ENCODE measurements at places on chromosomes 4 and X.

DNA sequence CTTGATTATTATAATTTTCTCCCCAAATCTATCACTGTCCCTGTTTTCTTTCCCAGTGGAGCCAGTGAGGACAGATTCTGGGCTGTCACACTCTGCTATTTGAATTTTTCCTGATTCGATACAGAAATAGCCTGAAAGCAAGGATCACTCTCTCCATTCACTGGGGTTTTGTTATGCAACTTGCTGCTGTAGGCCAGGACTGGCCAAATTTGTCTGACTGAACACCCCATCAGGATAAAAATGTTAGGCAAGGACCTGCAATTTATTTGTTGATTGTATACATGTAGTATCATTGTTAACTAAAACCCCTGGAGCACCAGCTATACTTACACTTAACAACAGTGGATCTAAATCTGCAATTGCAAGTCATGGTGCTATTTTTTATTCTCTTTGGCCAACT lies 68.7 kb downstream of the AASDH start:
- no peak for DNase-seq

DNA sequence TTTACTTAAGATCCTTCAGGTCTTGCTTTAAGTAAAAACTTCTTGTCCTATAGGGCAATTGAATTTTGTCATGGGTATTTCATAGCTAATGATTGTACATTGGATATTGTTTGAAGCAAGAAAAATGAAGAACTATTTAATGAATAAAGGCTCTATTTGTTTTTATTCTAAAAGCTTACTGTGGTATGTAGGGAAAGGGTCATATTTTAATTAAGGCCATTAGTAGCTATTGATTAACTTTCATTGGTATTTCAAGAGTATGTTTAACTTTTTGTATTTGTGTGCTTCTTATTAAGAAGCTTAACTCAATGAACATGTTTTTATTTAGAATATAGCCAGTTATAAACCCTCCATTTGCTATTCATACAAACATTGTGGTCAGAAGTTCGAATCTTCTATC lies 1951.8 kb upstream of the ADGRL3 start:
- no peak for DNase-seq

DNA sequence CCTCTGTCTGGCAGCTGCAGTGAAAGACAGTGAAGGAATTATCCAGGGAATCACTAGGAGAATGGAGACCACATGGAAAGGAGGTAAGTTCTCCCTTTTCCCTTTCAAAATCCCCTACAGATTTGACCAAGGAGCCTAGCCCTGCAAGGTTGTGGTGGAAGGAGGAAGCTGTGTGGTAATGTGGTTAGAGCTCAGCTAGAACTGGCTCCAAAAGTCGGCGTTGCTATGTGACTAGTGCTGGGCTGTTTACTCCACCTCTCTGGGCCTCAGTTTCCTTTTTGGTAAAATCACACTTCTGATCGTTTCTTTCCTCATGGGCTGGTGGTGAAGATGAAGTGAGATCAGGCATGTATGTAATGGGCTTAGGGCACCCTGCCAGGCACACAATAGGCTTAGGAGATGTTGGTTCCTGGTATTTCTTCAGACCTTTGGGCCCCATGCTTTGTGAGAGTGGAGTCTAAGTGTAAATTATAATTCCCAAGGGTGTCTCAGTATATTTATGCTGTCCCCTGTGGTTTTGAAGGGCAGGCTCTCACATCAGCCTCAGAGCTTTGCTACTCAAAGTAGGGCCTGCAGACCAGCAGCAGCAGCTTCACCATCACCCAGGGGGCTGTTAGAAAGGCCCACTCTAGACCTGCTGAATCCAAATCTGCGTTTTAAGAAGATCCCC lies 183.7 kb upstream of the BCOR start:
- no peak for DNase-seq

DNA sequence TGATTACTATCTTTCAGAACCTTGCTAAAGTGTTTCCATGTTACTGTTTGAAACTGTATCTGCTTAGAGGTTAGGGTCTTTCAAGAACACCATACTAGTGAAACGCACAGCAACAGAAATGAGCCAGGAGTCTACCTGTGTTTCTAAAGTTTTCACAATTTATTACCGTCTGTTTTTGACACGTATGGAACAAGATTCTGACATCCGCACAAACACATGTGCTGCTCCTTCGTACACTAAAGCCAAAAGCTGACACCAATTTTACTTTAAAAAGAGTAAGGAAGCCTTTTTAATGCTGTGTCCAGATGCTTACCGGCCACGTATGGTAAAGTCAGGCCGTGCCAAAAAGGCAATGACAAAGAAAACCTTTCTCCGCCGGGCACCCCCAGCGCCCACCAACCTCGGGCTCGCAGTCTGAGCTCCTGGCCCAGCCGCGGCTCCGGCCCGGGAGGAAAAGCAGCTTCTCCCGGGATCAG lies 532 bp downstream of the RPS4X start:
- no peak for DNase-seq

DNA sequence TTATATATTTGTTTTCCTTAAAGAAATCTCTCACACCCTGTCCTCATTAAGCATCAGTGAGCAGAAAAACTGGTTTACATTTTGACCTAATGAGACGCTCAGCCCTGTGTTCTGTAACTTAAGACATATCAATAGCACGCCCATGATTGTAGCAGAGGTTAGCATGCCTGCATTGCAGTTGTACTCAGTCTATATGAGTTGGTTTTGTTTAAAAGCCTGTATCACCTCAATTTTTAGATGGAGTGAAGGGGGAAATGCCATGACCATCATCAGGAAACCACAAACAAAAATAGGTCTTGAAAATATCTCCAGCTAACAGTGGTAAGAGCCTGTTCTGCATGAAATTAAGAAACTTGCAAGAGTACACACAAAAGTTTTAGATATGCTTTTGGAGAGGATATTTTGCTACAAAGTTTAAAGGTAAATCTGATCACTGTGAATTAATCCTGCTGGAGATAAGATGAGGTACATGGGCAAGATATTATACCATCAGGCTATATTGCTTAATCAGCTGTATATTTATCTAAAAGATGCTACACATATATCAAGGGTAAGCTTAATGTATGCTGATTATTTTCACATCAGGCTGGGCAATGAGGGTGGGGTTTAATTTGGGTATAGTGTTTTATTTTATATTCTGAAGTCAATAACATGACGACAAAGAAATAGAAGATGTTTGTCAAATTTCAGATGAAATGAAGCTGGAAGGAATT lies 13.1 kb upstream of the COQ2 start:
- DNase-seq = no peak

GRCh38 chr4:16908377-16909021 lies 10.1 kb upstream of the LDB2 start:
- DNase-seq = no peak

DNA sequence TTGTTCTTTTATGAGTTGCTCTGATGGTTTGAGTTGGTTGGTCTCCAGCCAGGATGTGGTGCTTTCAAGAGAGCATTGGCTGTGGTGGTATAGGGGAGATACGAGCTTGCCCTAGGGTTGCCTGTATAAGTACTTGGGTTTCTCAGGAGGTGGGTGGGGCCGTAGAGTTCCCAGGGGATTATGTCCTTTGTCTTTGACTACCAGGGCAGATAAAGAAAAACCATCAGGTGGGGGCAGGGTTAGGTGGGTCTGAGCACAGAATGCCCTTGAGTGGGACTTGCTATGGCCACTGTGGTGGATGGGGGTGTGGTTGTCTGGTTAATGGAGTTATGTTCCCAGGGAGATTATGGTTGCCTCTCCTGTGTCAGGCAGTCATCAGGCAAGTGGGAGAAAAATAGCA lies 247.9 kb upstream of the HAND2 start:
- no peak for DNase-seq

- no peak for DNase-seq
Observed at GRCh38 chr4:68129793-68130192, at the start of gene TMPRSS11F. Gene TMPRSS11F, minus strand, starts transcription at chr4:68129869. Its CDS starts 49 bp downstream, at chr4:68129820.

- DNase-seq = no peak
Observed at GRCh38 chr4:47615385-47615784, 130.3 kb downstream of the ATP10D start.

- no peak for DNase-seq
Observed at GRCh38 chr4:129230846-129231245, 134.9 kb downstream of the C4orf33 start.

GRCh38 chrX:131987252-131987651 lies 35.9 kb upstream of the STK26 start:
- DNase-seq = peak; percentile 82

DNA sequence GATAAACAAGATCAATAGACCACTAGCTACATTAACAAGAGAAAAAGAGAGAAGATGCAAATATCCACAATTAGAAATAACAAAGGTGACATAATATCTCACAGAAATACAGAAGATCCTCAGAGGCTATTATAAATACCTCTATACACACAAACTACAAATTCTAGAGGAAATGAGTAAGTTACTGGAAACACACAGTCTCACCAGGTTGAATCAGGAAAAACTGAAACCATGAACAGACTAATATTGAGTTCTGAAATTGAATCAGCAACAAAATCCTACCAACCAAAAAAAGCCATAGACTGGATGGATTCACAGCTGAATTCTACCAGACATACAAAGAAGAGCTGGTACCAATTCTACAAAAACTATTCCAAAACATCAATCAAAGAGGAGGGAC lies 211.8 kb upstream of the CPEB2 start:
- no peak for DNase-seq

DNA sequence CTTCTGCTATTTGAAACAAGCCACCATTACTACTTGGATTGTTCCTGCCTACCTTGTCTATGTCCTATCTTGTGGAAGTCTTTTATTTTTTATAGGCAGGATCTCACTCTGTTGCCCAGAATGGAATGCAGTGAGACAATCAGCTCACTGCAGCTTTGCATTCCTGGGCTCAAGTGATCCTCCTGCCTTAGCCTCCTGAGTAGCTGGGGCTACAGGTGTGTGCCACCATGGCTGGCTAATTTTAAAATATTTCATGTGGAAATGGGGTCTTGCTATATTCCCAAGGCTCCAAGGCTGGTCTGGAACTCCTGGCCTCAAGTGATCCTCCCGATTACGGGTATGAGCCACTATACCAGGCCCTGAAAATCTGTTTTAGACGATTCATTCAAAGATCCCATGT lies 7.6 kb downstream of the RPS3A start:
- DNase-seq = no peak

DNA sequence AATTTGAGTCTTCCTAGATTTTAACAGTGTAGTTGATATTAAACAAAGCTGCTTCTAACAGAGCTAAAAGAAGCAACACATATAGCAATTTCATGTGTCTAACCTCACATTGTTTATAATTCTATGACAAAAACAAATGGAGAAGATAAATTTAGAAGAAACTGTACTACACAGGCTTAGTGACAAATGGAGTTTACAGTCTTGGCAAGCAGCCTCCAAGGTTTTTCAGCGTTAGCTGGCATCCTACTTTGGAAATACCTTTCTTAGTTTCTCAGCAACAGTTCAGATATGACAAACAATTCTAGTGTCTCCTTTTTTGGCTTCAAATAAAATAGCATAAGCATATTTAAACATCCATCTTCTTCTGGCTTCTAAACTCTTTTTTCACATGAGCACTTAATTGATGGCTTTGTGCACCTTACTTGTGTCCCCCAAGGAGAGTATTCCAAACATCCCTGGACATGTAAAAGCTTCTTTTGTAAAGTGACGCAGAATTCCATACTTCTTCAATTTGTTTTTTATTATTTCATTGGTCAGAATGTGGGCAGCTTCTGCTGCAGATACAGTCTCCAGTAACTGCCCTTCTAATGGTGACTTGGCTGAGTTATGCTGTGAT lies 249.8 kb downstream of the ANTXR2 start:
- DNase-seq = no peak

DNA sequence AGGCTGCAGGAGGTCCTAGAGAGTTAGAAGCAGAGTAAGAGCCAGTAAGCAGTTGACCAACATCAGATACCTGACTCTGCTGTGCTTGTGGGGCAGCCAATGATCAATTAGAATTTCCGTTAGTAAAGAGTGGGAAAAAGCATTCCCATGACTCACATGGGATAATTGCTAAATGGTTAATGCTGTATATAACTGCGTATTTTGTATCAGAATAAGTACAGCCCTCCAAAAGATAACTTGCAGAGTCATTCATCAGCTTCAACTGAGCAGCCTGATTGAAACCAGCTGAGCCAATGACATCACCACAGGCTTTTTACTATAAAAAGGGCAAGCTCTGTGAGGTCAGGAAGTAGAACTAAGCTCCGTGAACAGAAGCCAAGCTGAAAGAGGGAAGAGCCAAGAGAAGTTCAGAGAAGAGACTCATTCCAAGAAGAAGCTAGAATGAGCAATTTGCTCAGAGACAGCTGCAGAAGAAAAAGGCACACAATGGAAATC lies 67.9 kb downstream of the PPP3CA start:
- DNase-seq = peak; percentile 8

DNA sequence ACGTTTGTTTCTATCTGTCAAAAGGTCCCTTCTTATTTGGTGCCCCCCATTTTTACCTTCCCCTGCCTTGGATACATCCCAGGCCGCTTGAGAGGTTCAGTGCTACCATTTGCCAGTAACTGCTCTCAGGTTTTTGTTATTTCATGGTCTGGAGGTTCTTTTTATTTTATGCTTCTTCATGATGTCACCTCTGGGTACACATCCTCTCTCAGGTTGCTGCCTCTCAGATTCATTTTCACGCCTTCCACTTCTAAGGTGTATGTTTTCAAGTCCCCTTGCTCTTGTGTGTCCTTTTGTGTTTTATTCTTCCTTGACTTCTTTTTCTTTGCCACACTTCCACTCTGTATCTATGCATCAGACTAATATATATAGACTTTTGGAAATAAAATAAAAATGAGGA lies 640.1 kb upstream of the AADAT start:
- no peak for DNase-seq

GRCh38 chrX:84187533-84188319 lies at the start of gene RPS6KA6:
Gene RPS6KA6, minus strand, starts transcription at chrX:84188199. Its CDS starts 300 bp downstream, at chrX:84187899.
- no peak for DNase-seq

DNA sequence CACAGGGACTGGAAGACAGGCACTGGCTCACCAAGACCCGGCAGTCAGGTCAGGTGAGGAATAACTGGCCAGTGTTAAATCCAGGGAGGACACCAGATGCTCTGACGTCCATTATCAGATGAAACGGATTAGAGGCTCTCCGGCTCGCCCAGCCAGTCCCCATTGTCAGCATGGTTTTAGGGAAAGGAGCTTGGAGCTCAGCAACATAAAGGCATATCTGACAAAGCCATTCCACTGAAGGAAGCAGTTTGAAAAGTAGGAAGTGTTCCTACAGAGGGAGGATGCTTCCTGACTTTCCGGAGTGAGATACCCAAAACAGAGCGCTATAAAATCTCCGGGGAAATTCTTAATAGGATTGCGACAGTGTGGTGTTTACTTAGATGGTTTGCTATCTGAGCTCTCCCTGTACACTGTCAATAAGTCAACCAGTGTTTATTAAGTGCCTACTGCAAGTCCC lies 14.8 kb downstream of the NDNF start:
- DNase-seq = no peak

DNA sequence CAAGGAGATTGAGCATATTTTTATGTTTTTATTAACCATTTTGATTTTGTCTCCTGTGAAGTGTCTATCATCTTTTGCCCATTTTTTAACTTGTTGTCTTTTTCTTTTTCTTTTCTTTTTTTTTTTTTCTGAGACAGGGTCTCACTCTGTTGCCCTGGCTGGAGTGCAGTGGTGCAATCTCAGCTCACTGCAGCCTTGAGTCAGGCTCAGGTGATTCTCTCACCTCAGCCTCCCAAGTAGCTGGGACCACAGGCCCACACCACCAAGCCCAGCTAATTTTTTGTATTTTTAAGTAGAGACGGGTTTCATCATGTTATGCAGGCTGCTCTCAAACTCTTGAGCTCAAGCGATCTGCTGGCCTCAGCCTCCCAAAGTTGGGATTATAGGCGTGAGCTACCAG lies 4.6 kb upstream of the ADD1 start:
- DNase-seq = no peak

GRCh38 chr4:8092282-8092681 lies 66.3 kb downstream of the ABLIM2 start:
- DNase-seq = no peak

- DNase-seq = no peak
Observed at GRCh38 chrX:95290455-95290854, 1394.2 kb upstream of the DIAPH2 start.

GRCh38 chrX:130228871-130229270 lies 39.8 kb downstream of the ZNF280C start:
- DNase-seq = no peak
